ENCODE measurements at places on chromosomes 3 and 15. TPM values are rescaled to one million over a fixed set of nuclear protein-coding genes. Genes with fewer than 3 reads are reported as not detected.

SLC28A2 gene
- not detected for total RNA-seq

CCK gene
- 24.3 TPM for total RNA-seq

UROC1 gene
- not detected for total RNA-seq

C3orf22 gene
- total RNA-seq: not detected

CACNA1D gene
- 20.9 TPM for total RNA-seq

MUSTN1 gene
- 0.74 TPM for total RNA-seq

FBXL22 gene
- 0.74 TPM for total RNA-seq

ELL3 gene
- total RNA-seq: 2.2 TPM

SMCO1 gene
- not detected for total RNA-seq

SCN11A gene
- total RNA-seq: 0.25 TPM

MANF gene
- total RNA-seq: 16.5 TPM

ATP11B gene
- 62.7 TPM for total RNA-seq
